Upper lobe of left lung (tissue), 6 donors: ENCODE measurements at places on chromosomes 5 and 9. TPM values are rescaled to one million over a fixed set of nuclear protein-coding genes. Genes with fewer than 3 reads are reported as not detected.

- peak overlapping the region; percentile 42 for H3K27ac ChIP-seq
- H3K4me1 ChIP-seq: peaks cover 7% of the 10 kb centered on the region
- H3K36me3 ChIP-seq: no peaks in the 10 kb centered on the region
- no peak overlapping the region for H3K4me3 ChIP-seq
- no peaks in the 10 kb centered on the region for H3K27me3 ChIP-seq
Observed at GRCh38 chr5:160357394-160357793, 13.0 kb downstream of the C1QTNF2 start.

GRCh38 chr5:95923918-95924544, 37.6 kb downstream of the ELL2 start:
- DNase-seq: no peak
- H3K36me3 ChIP-seq: no peaks in the 10 kb centered on the region
- no peaks in the 10 kb centered on the region for H3K27me3 ChIP-seq
- peaks cover 21% of the 10 kb centered on the region for H3K4me1 ChIP-seq
- no peak overlapping the region for H3K4me3 ChIP-seq

- peaks cover 22% of the 10 kb centered on the region for H3K36me3 ChIP-seq
- no peak for DNase-seq
- no peaks in the 10 kb centered on the region for H3K27me3 ChIP-seq
- no peak overlapping the region for H3K27ac ChIP-seq
Observed at GRCh38 chr5:180034564-180034963, 37.0 kb downstream of the RNF130 start.

- peak overlapping the region; percentile 44 for H3K27ac ChIP-seq
- H3K4me1 ChIP-seq: peaks cover 40% of the 10 kb centered on the region
- H3K27me3 ChIP-seq: no peaks in the 10 kb centered on the region
- no peaks in the 10 kb centered on the region for H3K36me3 ChIP-seq
- H3K4me3 ChIP-seq: no peak overlapping the region
- no peak for DNase-seq
Observed at GRCh38 chr9:27340285-27340674, 43.3 kb upstream of the EQTN start.

- no peaks in the 10 kb centered on the region for H3K36me3 ChIP-seq
Observed at GRCh38 chr5:66617226-66617861, 21.2 kb downstream of the MAST4 start.

Gene EQTN
- not detected for total RNA-seq

Gene MEGF10
- total RNA-seq: under 0.01 TPM

GRCh38 chr5:77239126-77239741, 28.8 kb downstream of the PDE8B start:
- no peaks in the 10 kb centered on the region for H3K4me1 ChIP-seq
- no peaks in the 10 kb centered on the region for H3K36me3 ChIP-seq
- no peak for DNase-seq
- H3K4me3 ChIP-seq: no peak overlapping the region
- no peaks in the 10 kb centered on the region for H3K27me3 ChIP-seq

DNA sequence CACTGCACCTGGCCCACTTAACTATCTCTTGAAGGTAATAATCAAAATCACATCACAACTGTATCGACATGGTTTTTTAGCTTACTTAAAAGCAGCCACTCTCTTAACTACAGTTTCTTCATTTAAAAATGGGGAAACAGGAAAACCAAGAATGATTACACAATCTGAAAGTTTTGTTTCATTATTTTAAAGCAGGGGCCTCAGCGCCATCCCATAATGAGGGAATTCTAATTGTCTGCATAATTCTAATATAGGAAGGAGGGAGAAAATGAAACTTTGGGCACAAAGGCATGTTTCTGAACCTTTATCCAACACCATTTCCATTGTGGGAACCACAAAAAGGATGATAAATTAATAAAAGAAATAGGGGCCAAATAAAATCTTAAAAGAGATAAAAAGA, 7.6 kb downstream of the HACD4 start:
- H3K27ac ChIP-seq: no peak overlapping the region
- H3K4me3 ChIP-seq: no peak overlapping the region
- no peaks in the 10 kb centered on the region for H3K27me3 ChIP-seq
- peaks cover 6% of the 10 kb centered on the region for H3K4me1 ChIP-seq
- no peaks in the 10 kb centered on the region for H3K36me3 ChIP-seq

DNA sequence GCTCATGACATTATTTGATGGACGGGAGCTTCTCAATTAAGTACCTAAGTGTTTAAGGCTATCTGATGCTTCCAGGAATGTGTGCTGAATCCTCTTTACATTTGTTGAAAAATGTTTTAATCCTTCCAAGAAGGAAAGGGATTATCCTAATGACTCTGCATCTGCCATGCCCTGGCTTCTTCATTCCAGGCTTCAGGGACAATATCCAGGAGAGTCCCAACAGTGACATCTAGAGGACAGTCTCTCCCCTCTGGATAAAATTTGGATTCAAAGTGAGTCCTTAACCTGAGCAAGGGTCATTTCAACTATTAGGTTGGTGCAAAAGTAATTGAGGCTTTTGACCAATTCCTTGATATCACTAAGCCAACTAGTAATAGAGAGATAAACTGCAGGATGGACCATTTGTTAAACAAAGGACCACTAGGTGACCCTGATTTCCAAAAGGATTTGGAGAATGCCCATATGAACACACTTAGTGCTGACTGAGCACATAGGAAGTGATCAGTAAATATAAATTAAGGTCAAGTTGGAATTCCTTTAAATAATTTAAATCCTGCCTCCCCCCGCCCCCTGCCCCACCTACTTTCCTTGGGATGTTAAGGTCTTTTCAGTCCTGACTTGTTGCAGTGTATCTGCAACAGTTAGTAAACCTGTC, 19.1 kb downstream of the TNFSF8 start:
- no peak overlapping the region for H3K27ac ChIP-seq
- DNase-seq: no peak
- H3K27me3 ChIP-seq: no peaks in the 10 kb centered on the region
- no peaks in the 10 kb centered on the region for H3K36me3 ChIP-seq
- H3K4me3 ChIP-seq: no peak overlapping the region

Gene EGFL7
- 115 TPM for total RNA-seq

DNA sequence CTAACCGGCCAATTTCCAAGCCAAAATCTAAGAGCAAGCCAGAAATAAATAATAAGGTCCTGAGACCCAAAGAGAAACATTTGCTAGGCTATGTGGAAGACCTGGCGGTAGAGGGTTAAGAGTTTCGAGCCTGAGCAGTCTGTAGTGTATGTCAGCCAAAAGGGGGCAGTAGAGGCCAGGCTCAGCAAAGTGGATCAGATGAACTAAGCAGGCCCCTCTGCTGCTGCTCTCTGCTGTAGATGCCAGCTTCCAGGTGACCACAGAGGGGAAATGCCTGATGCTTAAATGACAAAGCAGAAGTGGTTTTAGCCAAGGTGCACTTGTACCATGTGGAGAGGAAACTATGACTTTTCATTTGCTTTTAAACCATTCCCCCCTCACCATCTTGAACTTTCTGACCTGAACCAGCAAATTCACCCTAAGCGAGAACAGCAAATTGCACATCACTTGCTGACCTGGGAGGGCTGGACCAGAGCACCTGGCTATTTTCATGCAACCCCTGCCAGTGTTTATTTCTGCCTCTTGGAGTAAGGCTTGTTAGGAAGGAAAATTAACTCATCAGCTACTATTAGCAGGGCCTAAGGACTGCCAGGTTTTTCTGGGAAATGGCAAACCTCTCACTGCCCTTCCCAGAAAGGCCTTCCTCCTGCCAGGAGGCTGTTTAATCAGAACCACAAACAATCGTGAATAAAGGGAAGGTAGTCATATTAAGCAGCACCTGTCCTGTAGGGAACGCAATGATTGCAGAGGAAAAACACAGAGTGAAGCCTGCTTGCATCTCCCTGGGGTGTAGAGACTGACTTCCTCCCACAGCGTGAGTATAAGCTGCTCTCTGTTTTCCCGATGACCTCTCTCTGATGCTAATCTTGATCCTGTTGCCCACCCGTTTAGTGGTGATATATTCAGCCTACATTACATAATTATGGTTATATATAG, 818.2 kb downstream of the TLR4 start:
- no peaks in the 10 kb centered on the region for H3K27me3 ChIP-seq
- no peak overlapping the region for H3K4me3 ChIP-seq
- DNase-seq: no peak
- H3K4me1 ChIP-seq: no peaks in the 10 kb centered on the region
- H3K36me3 ChIP-seq: no peaks in the 10 kb centered on the region

DNA sequence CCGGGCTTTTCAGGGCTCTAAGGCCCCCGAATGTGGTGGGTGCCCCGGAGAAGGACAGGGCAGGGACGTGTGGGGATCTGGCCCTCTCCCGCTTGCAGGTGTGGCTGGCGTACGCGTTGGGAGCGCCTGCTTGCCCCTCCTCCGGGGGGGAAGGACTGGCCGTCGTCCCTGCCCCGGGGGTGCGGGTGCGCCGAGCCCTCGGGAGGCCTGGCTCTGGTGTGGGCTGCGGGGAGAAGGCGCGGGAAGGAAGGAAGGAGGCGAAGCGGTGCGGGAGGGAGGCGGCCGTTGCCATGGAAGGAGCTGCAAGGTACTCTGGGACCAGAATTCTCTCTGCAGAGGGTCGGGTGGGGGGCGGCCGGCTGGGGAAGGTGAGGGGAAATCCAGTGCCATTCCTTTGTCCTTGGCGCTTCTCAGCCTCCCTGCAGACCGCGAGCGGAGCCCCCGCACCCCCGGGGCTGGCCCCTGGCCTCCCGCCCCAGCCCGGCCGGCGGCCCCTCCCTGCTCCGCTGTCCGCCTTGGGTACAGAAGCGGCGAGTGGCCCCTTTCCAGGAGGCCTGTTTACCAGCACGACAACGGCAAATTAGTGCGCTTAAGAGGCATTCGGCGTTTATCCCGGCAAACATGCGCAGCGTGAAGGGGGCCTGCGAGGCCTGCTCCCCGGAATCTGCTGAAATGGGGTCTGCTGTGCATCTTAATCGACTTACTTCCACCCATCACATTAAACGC, 67.1 kb upstream of the UNC5A start:
- peaks cover 31% of the 10 kb centered on the region for H3K27me3 ChIP-seq
- H3K36me3 ChIP-seq: no peaks in the 10 kb centered on the region
- no peak overlapping the region for H3K27ac ChIP-seq
- DNase-seq: peak; percentile 78
- H3K4me1 ChIP-seq: peaks cover 8% of the 10 kb centered on the region
- no peak overlapping the region for H3K4me3 ChIP-seq

DNA sequence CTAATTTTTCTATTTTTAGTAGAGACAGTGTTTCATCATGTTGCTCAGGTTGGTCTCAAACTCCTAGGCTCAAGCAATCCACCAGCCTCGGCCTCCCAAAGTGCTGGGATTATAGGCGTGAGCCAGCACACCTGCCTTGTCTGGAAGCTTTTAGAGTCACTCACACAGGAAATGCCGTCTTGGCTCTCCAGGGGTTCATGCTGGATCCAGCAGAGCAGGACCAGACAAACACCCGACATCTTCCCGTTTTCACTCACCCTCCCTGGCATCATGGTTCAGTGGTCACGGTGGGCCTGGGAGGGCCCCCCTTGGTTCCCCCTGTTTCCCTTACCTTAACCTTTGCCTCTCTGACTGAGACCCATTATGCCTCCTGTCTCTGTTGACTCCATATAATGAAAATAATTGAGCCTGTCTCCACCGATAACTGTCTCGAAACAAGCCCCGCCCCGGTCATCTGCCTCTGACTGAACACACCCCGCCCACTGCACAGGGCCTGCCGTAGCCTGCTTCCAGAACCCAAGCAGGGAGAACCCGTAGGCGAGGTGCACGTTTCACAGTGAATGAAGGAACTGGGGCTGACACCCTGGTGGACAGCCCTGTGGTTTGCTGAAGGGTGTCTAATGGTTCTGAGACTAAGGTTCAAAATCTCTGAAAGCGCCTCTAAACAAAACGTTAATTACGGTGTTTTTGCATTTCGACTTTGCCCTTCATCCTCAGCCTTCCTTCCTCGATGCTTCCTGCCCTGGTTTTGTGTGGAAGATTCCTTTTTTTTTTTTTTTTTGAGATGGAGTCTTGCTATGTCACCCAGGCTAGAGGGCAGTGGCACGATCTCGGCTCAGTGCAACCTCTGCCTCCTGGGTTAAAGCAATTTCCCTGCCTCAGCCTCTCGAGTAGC, 39.7 kb upstream of the SPRY4 start:
- no peak overlapping the region for H3K4me3 ChIP-seq
- H3K36me3 ChIP-seq: no peaks in the 10 kb centered on the region
- peaks cover 14% of the 10 kb centered on the region for H3K4me1 ChIP-seq

- no peak overlapping the region for H3K27ac ChIP-seq
- peaks cover 4% of the 10 kb centered on the region for H3K4me1 ChIP-seq
- no peak for DNase-seq
- H3K36me3 ChIP-seq: no peaks in the 10 kb centered on the region
Observed at GRCh38 chr5:56433039-56433617, 200.0 kb upstream of the ANKRD55 start.

Gene FER
- 28.1 TPM for total RNA-seq

Gene IL6ST
- 381 TPM for total RNA-seq

Gene FAM13B
- total RNA-seq: 39.8 TPM

DNA sequence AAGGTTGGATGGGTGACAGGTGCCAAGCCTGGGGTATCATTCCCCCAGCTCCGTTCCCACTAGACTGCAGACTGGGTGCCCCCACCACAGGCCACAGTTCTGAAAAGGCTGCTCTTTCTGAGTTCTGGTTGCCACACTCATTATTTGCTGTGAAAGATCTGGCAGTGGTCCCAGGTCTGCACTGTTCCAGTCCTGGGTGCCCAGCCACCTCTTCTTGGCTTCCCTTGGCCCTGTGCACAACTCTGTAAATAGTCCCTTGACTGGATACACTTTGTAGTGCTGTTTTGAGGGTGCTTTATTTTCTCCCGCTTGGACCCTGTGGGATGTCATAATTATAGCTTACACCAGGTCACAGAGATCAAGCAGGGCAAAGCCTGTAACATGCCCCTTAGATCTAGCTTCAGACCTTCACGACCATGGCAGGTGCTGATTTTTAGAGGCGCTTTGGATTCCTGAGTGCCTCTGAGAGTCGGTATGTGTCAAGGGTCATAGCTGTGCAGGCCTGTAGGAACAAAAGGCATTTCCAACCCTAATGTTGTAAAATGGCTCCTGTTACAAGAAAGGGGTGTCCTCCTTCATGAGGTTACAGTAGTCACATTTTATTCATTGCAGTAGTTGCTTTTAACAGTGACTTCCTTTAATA, 344.9 kb downstream of the ICE1 start:
- H3K36me3 ChIP-seq: no peaks in the 10 kb centered on the region
- no peak overlapping the region for H3K4me3 ChIP-seq
- H3K27me3 ChIP-seq: no peaks in the 10 kb centered on the region
- H3K27ac ChIP-seq: no peak overlapping the region
- DNase-seq: peak; percentile 71
